ENCODE measurements at places on chromosomes 2 and 18.

- no peak overlapping the region for H3K4me3 ChIP-seq
- H3K27ac ChIP-seq, result no peak overlapping the region
Measured at GRCh38 chr2:175745911-175746310, 256.2 kb downstream of the LNPK start.

DNA sequence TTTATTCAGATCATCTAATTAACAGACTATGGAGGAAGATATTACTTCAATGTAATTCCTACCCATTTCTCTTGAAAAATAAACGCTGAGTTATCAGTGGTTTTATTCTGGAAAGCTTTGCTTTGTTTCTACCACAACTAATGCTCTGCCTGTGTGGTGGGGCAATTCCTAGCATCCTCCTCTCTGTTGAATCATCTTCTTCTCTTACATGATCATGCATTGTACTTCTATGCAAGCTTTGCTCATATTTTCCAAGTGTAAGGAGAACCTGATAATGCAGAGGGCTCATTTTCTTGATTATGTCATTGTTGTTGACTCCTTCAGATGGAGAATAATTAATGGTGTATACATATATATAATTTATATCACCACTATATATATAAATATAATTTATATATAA, 46.7 kb downstream of the CCDC195 start:
- H3K36me3 ChIP-seq, result no peaks in the 10 kb centered on the region

GRCh38 chr2:96485350-96485749, 19.8 kb downstream of the NEURL3 start:
- DNase-seq, result no peak
- H3K27ac ChIP-seq, result peak overlapping the region; percentile 67
- H3K4me1 ChIP-seq, result no peaks in the 10 kb centered on the region
- peak overlapping the region; percentile 48 for H3K4me3 ChIP-seq

DNA sequence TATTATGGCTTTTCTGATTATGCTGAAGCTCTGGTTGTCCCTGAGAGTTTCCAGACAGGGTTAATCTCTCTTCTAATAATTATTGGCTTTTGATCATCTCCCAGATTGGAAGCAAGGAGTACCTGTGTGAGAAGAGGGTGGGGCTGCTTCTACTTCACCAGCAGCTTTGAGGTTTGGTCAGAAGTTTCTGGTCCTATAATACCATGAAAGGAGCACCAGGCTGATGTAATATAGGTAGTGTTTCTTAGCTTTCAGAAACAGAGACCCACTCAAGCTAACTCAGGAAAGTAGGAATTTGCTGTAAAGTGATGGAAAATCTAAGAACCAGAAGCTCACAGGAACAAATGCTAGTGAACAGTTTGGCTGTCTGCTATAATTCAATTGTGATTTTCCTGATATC, 57.6 kb downstream of the SGPP2 start:
- peaks cover 3% of the 10 kb centered on the region for H3K27me3 ChIP-seq
- no peak for DNase-seq
- H3K4me1 ChIP-seq, result no peaks in the 10 kb centered on the region
- H3K4me3 ChIP-seq, result no peak overlapping the region
- no peaks in the 10 kb centered on the region for H3K36me3 ChIP-seq

DNA sequence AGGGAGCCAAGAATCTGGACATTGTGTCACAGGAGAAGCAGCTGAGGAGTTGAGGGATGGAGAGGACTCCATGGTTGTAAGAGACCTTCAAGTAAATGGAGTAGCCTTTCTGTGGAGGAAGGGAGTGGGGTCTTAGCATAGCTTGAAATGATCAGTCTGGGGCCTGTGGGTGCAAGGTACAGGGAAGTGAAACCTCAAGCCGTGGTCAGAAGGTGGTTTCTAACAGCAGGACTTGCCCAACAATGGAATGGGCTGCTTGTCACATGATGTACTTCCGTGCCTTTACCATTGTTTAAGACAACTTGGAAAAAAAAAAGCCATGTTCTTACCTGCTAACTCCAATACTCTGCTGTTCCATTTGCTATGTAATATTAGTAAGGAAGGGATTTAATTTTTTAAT, 140.7 kb downstream of the LDLRAD4 start:
- H3K4me3 ChIP-seq, result no peak overlapping the region
- no peaks in the 10 kb centered on the region for H3K4me1 ChIP-seq
- no peaks in the 10 kb centered on the region for H3K36me3 ChIP-seq
- DNase-seq, result no peak

DNA sequence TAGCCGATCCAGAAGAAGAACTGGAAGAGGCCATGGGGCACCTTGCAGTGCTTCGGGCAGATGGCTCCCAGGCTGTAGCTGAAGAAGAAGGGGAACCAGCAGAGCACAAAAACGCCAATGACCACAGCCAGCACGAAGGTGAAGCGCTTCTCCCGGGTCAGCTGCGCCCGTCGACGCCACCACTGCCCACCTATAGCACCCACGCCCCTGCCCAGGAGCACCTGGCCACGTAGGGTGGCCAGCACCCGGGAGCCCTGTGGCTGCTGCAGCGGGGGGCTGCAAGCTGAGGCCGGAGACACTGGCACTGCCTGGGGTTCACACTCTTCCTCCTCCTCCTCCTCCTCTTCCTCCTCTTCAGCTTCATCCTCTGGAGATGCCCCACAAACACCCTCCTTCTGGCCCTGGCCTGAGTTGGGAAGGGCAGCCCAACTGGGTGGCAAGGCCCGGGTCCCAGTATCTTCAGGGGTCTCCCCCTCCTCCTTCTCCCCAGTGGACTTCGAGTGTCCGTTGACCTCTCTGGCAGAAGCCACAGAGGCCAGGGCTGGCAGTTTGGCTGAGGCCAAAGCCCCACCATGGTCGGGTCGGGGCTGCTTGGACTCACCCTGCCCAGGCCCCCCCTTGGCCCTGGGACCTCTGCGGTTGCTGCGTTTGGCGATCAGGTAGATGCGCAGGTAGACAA, 1.3 kb downstream of the ADRA2B start:
- H3K27ac ChIP-seq, result no peak overlapping the region
- H3K27me3 ChIP-seq, result peaks cover 62% of the 10 kb centered on the region
- H3K4me3 ChIP-seq, result no peak overlapping the region
- peaks cover 16% of the 10 kb centered on the region for H3K4me1 ChIP-seq

DNA sequence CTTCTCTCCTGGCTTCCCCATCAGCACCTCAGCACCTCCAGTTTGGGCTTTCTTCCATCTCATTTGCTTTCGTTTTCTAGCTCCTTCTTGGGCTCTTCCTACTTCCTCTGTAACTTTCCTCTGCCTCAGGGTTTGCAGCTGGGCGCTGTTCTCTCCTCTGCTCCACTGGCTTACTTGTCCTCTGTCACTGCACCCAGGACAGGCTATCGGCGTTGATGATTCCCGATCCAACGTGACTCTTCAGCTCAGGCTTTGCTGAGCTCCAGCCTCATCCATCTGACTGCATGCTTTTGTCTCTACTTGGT, 362.4 kb downstream of the CYRIA start:
- no peak overlapping the region for H3K4me3 ChIP-seq
- no peak for DNase-seq

- DNase-seq, result no peak
- H3K27ac ChIP-seq, result no peak overlapping the region
- no peaks in the 10 kb centered on the region for H3K36me3 ChIP-seq
- H3K4me3 ChIP-seq, result no peak overlapping the region
- H3K4me1 ChIP-seq, result no peaks in the 10 kb centered on the region
- no peaks in the 10 kb centered on the region for H3K27me3 ChIP-seq
Measured at GRCh38 chr2:4916094-4916493, 776.1 kb upstream of the SOX11 start.

DNA sequence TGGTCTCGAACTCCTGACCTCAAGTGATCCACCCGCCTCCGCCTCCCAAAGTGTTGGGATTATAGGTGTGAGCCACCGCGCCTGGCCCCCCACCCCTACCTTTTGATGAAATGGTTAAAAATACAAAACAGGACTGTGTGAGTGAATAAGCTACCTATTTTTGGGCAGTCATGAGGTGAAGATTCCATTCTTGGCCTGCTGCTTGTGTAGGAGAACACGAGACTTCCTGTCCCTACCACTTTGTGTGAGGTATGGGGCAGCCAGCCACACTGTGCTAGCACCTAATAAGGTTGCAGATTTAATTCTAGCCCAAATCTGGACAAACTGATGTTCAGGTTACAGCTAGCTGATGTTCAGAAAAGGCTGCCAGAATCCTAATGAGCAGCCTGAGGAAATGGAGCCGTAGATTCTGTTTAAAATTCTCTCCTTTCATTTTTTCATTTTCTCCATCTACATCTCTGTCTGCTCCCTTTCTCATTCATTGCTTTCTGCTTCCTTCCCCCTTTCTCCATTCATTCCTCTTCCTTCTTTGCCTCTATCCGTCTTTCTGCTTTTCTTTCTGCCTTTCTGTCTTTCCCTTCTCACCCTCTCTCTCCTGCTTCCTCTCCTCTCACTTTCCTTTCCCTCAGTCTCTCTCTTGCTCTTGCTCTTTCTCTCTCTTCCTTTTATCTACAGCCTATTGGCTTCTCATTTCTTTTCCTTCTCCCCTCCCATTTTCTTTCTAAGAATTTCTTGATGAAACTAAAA, 4.6 kb upstream of the LTBP1 start:
- no peak overlapping the region for H3K27ac ChIP-seq
- H3K4me1 ChIP-seq, result no peaks in the 10 kb centered on the region
- DNase-seq, result no peak
- no peak overlapping the region for H3K4me3 ChIP-seq
- H3K27me3 ChIP-seq, result no peaks in the 10 kb centered on the region

DNA sequence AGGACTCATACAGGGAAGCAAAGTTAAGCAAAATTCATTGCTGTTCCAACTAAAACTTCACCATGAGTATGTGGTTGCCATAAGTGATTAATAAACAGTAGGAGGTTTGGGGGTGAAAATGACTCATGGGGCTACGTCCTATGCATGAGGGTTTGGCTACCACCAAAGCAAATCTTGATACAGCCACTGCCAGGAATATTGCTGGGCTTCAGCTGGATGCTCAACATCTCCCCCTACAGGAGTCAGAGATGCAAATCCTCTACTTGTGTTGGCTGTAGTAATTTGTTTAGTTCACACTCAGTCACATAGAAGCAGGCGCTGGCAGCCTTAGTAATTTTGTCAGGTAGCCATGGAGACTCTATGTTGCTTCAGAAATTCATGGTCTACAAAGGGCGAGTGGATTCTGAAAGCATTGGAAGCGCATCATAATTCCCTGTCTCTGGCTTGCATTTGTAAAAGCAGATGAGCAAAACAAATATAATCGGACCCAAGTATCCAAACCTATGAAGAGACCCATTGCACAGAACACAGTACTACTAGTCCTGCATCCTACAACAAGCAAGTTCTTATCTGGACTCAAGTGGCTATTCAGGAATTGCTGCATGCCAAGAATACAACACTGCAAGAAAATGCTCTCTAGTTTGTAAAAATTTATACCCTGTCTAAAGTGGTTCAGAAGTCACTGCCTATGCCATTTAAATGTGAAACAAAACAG, 76.0 kb downstream of the CD28 start:
- peaks cover 7% of the 10 kb centered on the region for H3K4me1 ChIP-seq
- peak; percentile 30 for DNase-seq
- no peak overlapping the region for H3K4me3 ChIP-seq

DNA sequence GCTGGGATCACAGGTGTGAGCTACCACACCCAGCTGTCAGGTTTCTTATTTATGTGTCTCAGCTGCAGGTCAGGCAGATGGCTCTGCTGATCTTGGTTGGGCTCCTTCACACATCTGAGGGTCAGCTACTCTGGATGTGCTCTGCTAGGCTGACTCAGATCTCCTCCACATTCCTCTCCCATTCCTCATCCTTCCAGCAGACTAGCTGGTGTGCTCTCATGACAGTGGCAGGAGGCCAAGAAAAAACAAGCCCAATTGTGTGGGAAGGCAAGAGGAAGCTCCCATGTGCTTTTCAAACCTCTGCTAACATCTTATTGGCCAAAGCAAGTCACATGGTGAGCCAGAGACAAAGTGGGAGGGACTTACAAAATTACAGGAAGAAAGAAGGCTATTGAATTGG, 11.7 kb upstream of the MSH6 start:
- no peak for DNase-seq
- no peaks in the 10 kb centered on the region for H3K27me3 ChIP-seq
- H3K27ac ChIP-seq, result no peak overlapping the region
- no peak overlapping the region for H3K4me3 ChIP-seq
- no peaks in the 10 kb centered on the region for H3K36me3 ChIP-seq
- no peaks in the 10 kb centered on the region for H3K4me1 ChIP-seq

GRCh38 chr2:5433855-5434254, 258.3 kb upstream of the SOX11 start:
- no peaks in the 10 kb centered on the region for H3K36me3 ChIP-seq
- DNase-seq, result no peak
- H3K4me1 ChIP-seq, result no peaks in the 10 kb centered on the region
- no peak overlapping the region for H3K27ac ChIP-seq
- H3K4me3 ChIP-seq, result no peak overlapping the region

DNA sequence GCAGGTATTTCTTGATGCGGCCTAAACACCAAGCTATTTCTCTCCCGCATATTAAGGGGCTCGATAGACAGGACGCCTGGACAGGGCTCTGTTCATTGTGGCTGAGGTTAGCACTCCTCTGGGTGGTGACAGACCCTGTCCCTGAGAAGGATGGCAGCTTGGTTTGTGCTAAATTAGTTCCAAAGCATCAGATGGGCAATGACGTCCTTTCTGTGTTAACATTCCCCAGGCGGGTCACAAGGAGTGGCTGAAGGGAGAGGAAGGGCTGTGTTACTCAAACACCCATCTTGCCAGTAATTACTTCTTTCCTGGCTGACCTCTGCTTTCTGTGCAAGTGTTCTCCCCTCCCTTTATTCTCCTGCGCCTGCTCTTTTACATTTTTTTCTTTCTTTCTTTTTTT, 75.0 kb downstream of the TMEM247 start:
- peaks cover 8% of the 10 kb centered on the region for H3K36me3 ChIP-seq
- H3K4me1 ChIP-seq, result no peaks in the 10 kb centered on the region
- H3K4me3 ChIP-seq, result no peak overlapping the region
- H3K27ac ChIP-seq, result peak overlapping the region; percentile 62
- peak; percentile 84 for DNase-seq

DNA sequence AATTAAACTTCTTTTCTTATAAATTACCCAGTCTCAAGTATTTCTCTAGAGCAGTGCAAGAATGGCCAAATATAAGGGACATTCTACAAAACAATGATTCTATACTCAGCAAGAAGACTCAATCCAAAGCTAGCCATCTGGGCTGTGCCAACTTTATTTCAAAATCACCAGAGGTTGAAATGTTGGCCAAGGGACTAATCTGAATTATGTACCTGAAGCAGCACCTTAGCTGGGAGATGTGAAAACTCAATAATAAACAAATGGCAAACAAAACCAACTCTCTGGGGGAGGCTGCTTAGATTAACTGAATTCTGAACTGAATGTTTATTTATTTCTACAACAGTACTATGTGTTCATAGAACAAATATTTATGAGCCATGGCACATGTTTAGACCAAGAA, 251.3 kb downstream of the RDH14 start:
- H3K4me3 ChIP-seq, result no peak overlapping the region
- no peaks in the 10 kb centered on the region for H3K36me3 ChIP-seq
- no peak for DNase-seq

GRCh38 chr2:19059076-19059475, 299.3 kb downstream of the OSR1 start:
- H3K4me3 ChIP-seq, result no peak overlapping the region
- no peak for DNase-seq
- no peaks in the 10 kb centered on the region for H3K27me3 ChIP-seq
- H3K4me1 ChIP-seq, result no peaks in the 10 kb centered on the region

GRCh38 chr2:174033163-174033550, 68.0 kb upstream of the SP3 start:
- H3K4me1 ChIP-seq, result peaks cover 7% of the 10 kb centered on the region
- no peak for DNase-seq
- H3K4me3 ChIP-seq, result no peak overlapping the region
- H3K36me3 ChIP-seq, result no peaks in the 10 kb centered on the region
- H3K27ac ChIP-seq, result no peak overlapping the region

GRCh38 chr2:118689456-118689855, 158.0 kb downstream of the EN1 start:
- no peaks in the 10 kb centered on the region for H3K27me3 ChIP-seq
- H3K4me1 ChIP-seq, result no peaks in the 10 kb centered on the region
- H3K36me3 ChIP-seq, result no peaks in the 10 kb centered on the region
- no peak overlapping the region for H3K4me3 ChIP-seq
- no peak for DNase-seq
- H3K27ac ChIP-seq, result no peak overlapping the region
